ENCODE measurements at places on chromosomes 12 and 14. TPM values are rescaled to one million over a fixed set of nuclear protein-coding genes. Genes with fewer than 3 reads are reported as not detected.

The KRT75 gene
- total RNA-seq, result not detected

The TAS2R9 gene
- not detected for total RNA-seq

The CCDC177 gene
- not detected for total RNA-seq

The SMIM41 gene
- total RNA-seq, result not detected

The FAM90A1 gene
- not detected for total RNA-seq

The ANKRD33 gene
- not detected for total RNA-seq

The ABCD2 gene
- not detected for total RNA-seq

The FGD6 gene
- total RNA-seq, result 2.2 TPM

The KRT73 gene
- not detected for total RNA-seq

The GNB3 gene
- 1.5 TPM for total RNA-seq

The FGF23 gene
- total RNA-seq, result not detected

GRCh38 chr12:114683709-114684097, 272 bp downstream of the TBX3 start:
- no peak for DNase-seq

DNA sequence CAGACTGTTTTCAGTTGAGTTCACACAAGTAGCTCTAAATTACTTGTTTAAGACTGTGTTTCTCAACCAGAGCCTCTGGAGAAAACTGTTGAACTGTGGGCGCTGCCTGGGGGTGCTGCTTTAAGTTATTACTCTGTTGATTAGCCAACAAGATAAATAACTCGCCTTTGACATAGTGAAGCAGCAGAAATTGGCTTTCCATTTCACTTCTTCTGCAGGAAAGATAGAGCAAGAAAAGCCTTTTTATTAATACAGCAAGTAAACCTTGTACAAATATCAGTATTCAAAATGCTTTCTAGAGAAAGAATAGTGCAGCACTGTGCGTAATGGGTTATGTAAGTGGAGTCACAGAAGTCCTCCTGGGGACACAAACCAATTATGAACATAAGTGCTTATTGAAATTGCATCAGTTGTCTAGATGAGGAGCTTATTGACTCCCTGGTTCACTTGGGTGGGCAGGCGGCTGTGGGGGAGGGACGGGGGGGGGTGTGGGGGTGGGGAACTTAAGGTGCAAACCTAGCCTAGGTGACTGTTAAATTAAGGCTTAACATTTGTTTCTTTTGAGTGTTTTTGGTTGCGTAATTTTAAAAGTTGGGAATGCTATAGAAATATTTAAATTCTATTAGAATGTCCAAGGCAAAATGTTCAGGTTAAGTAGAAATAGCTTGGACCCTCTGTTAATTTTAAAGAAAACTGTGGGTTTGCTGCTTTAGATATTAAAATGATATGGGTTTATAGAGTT, 6.3 kb downstream of the FRS2 start:
- no peak for DNase-seq

DNA sequence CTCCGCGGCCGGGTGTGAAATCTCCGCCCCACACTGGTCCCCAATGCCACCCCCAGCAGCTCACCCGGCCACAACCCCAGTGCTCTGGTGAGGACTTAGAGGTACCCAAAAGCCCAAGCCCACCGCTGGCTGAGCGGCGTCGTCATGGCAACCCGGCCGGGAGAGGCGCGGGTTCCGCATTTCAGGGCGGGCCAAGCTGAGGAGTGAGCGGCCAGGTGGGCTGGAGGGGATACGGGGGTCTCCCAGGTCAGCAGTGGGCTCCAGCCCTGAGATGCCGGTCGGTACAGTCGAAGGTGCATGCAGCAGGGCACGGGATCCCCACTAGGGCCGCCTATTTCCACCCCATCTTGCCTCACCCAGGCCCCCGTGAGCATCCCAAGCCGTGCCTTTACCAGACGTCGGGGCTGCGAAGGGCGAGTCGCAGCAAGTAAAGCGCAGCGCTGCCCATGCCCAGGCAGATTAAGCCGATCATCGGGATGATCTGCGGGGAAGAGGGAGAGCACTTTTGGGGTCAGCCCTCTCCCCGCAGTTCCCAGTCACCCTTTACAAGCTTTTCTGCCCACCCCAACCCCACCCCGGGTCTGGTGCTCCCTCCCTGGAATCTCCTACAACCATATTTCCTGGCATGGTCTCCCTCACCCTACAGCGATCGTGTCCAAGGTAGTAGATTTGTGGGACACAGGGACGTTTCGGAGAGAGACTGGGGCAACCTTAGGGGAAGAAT, 6.9 kb downstream of the SHMT2 start:
- no peak for DNase-seq

- no peak for DNase-seq
Measured at GRCh38 chr14:37090026-37090425, 82.4 kb downstream of the SLC25A21 start.

GRCh38 chr14:68486033-68486732, 306.7 kb downstream of the ZFP36L1 start:
- DNase-seq, result no peak

- no peak for DNase-seq
Measured at GRCh38 chr14:76958980-76959710, 69.4 kb downstream of the IRF2BPL start.

GRCh38 chr12:12224240-12224940, 42.5 kb downstream of the LRP6 start:
- no peak for DNase-seq

GRCh38 chr12:40953076-40953475, 235.0 kb upstream of the PDZRN4 start:
- DNase-seq, result no peak

GRCh38 chr14:98551028-98551427, 721.0 kb downstream of the BCL11B start:
- DNase-seq, result no peak

DNA sequence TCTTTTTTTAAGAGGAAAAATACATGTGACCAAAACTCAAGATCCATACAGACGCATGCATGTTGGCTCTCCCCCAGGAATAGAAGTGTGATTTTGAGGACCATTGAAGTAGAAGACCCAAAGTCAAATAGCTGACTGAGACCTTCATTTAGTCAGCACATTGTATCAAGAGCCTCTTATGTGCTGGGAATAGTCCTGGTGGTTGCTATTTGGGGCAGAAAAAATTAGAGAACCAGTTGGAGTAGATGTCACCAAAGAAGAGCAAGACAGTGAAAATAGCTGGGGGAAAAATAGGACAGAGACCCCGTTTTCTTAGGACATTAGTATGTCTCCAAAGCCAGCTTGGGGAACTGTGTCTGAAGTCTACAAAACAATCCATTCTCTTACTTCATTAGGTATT, 93.6 kb downstream of the PELI2 start:
- DNase-seq, result no peak

DNA sequence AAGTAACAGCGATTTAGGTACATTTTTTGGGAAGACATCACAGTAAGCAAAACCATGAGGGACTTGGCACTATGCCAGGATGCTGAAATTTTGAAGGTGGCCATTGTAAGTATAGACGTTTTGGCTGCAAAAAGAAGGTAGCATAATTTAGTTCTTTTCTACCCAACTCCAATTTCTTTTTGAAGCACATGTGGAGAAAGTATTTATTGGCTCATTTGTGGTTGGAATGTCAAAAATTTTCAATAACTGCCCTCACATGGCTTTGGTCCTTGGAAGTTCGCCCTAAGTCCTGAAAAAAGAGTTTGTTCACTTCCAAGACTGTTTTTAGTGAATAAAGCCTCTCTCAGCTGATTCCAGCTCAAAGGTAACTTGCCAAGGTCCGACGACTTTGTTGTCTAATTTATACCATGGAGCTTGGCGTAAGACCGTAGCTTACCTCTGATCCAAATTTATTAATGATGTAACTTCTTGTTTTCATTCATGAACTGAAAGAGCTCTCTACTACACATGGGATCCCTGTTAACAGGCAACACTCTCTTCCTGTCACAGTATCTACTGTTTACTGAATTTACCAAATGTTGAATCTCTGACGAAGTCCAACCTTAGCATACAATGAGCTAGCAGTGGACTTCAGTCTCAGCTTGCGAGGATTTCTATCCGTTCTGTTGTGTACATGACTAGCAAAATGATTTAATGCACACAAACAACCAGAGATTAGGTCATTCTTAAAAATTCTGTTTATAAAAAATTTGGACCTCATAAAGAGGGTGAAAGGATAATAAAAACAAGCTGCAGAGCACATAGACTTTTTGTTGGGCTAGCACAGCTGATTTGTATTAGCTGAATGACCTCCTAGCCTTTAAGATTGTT, 49.0 kb downstream of the MSRB3 start:
- no peak for DNase-seq

- DNase-seq, result no peak
Measured at GRCh38 chr12:123427036-123427769, 9.3 kb downstream of the RILPL2 start.

DNA sequence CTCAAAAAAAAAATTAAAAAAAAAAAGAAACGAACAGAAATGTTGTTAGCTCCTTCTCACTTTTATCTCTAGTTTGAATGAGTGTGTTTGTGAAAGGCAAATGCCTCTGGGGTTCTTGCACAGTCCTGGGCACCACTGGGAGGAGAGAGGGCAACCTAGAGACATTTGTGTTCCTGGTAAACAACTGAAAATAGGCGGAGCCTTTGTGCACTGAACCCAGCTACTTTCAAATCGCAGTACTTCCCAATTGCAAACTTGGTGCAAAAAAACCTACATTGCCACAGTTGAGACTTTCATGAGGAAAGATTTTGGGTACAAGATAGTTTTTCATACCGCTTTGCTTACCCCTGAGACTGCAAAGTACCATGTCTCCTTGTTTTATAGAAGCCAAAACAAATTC, 430.0 kb downstream of the ZFP36L1 start:
- DNase-seq, result no peak

- no peak for DNase-seq
Measured at GRCh38 chr12:17918013-17918412, 172.0 kb downstream of the RERGL start.
